ENCODE measurements at places on chromosomes 3 and 15.

DNA sequence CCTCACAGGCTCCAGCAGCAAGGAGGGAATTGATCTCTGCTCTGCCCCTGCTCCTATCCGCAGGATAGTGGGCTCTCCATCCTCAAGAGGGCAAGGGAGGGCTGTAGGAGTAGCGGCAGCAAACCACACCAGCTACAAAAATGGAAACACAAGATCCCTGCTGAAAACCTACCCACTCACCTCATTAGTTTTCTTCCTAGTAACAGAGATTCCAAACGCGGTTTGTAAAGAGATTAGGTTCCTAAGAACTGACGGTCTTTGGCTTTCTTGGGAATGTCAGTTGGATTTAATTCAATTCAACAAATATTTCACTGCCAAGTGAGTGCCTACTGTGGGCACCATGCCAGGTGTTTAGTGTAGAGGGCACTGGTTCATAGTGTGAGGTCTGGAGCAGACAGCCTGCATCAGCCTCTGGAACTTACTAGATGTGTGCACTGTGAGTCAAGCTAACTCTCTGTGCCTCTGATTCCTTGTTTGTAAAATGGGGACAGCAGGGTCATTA, 84.7 kb downstream of the MRPL46 start:
- DNase-seq, result no peak

- DNase-seq, result no peak
Measured at GRCh38 chr3:147872568-147872967, 463.4 kb downstream of the ZIC1 start.

GRCh38 chr3:179355996-179356395, 8.5 kb downstream of the MFN1 start:
- no peak for DNase-seq

GRCh38 chr3:189076449-189076848, 95.3 kb upstream of the TPRG1 start:
- DNase-seq, result no peak

DNA sequence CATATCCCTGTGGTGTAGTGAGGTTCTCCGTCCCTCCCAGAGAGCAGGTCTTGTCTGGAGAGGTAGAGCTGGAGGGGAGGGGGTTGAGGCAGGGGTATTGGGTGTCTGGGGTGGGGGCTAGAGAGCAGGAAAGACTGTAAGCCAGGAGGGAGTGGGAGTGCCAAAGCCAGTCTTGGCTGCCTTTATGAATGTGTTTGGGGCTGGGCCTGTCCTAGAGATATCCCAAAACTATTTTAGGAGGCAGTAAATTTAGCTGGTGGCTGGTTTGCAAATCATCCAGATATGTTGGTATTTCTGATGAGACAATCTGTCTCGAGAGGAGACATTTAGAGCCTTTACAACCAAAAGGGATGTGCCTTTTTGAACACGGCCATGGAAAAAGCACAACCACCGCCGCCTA, 166.6 kb downstream of the TLE3 start:
- no peak for DNase-seq

DNA sequence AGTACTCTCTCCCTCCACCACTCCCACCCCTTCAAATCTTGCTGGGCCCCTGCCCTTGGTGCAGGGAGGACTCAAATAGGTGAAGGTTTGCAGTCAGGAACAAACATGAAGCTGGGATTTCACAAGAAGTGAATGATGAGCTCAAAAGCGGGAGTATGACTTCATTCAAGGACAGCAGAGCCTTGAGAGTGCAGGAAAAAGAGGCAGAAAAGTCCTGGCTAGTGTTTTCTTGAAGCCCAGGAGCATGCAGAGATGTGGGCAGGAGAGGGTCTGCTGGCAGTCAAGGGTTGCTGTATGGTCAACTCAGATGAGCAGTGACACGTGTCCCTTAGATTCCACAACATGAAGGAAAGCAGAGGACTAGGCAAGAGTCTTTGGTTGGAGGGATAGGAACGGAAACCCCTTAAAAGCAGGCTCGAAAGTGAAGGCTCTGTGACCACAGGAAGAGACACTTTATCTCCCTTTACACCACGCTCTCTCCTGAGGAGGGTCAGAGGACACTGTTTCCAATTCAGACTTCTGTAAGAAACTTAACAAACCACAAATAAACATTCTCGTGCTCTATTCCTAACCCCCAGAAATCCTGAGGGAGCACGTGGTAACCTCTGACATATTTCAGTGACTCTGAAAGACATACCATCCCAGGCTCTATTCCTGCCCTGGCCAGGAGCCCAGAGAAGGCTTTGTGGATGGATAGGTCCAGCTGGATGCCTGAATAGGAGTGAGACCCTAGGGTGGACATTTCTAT, 168.0 kb upstream of the NDN start:
- DNase-seq, result no peak

DNA sequence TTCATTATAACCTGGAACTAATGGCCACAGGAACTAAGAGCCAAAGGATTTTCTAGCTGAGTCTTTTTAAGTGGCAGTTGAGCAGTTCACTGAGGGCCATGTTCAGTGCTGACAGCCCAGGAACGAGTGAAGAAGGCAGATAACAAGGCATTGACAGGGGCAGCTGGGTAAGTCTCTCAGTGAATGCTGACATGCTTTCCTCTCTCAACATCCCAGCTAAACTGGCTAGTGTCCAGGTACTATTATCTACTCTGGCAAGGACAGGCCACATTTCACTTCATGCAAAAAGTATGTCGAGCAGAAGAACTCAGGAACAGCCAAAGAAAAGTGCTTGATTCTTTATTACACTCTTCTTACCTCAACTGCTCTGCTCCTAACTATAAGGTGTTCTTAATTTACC, 515.9 kb downstream of the NLGN1 start:
- DNase-seq, result no peak

DNA sequence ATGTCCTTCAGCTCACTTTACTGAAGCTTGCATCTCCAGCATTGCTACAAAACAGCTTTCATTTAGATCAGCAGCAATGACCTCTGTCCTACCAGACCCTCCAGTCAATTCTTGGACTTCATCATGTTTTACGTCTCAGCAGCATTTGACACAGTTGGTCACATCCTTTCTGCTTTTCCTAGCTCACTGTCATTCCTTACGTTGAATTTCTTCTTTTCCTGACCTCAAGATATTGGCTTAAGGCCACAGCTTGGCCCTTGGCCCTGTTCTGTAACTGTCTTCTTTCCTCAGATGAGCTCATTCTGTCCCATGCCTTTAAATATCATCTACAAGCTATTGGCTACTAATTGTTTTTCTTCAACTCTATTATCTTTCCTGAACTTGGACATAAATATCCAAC, 576.2 kb upstream of the KCNMB2 start:
- DNase-seq, result no peak

Data from stimulated activated CD4-positive, alpha-beta T cell treated with anti-CD3 and anti-CD28 coated beads, Interleukin-1b, Interleukin-23, amount 100 ng/mL, for 24 hours (primary cell).